ENCODE measurements at places on chromosomes 2 and 18. TPM values are rescaled to one million over a fixed set of nuclear protein-coding genes. Genes with fewer than 3 reads are reported as not detected.

The ZNF385B gene
- not detected for total RNA-seq

The LIMS1 gene
- 57.2 TPM for total RNA-seq

The DLX2 gene
- total RNA-seq = not detected

The CDK15 gene
- total RNA-seq = not detected

The OSBPL6 gene
- total RNA-seq = 0.52 TPM

The NFATC1 gene
- 37.1 TPM for total RNA-seq

The OTOS gene
- total RNA-seq = not detected
